Psoas muscle (tissue), 8 donors: ENCODE measurements at places on chromosomes 2 and 18.

DNA sequence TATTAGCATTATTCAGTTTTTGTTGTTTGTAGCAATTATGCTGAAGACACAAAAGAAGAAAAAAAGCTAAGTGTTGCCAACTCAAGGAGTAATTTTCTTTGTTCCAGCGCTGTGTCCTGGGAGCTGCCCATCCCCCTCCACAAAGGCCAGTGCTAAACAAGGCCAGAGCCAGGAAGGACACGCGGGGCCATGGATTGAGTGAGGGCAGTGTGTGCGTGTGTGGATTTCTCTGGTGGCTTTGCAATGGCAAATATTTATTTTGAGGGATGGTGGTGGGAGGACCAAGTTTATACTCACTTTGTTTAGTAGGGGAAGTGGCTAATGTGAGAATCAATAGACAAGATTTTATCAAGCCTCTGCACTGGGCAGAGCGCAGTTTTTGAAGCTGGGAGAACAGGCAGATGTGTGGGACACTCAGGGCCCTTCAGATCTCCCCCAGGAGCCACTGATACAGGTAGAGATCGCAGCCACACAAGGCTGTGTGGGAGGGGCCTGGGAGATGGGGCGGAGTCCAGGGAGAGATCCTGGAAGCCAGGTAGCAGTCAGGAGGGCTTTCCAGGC, 11.4 kb downstream of the AGAP1 start:
- no peak for DNase-seq

- DNase-seq, result no peak
Observed at GRCh38 chr2:69948032-69948962, 13.1 kb downstream of the ASPRV1 start.

- DNase-seq, result no peak
Observed at GRCh38 chr2:234203135-234203984, 152.9 kb downstream of the SPP2 start.

DNA sequence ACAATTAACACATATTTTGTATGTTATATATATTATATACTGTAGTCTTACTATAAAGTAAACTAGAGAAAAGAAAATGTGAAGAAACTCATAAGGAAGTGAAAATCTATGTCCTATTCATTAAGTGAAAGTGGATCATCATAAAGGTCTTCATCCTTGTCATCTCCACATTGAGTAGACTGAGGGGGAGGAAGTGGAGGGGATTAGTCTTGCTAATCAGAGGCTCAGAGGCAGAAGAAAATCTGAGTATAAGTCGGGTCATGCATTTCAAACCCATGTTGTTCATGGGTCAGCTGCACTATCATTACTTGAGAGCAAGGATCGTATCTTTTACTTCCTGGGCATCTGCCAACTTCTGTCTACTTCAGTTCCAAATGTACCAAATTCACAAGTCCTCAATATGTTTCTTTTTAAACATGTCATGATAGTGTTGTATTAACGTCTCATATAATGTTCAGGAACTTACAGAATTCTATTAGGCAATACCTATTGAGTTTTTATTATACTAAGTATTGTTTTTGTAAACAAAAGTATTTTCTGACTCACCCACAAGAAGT, 208.9 kb upstream of the BOD1L2 start:
- no peak for DNase-seq

- no peak for DNase-seq
Observed at GRCh38 chr18:23351521-23351920, 101.6 kb upstream of the RIOK3 start.

GRCh38 chr2:48474574-48475298, 55.2 kb upstream of the STON1 start:
- DNase-seq, result no peak

GRCh38 chr2:177193240-177193639, 19.4 kb upstream of the HNRNPA3 start:
- no peak for DNase-seq

GRCh38 chr2:127072970-127073369, 34.0 kb downstream of the BIN1 start:
- DNase-seq, result peak; percentile 81

GRCh38 chr2:236814593-236814992, 245.0 kb downstream of the ACKR3 start:
- no peak for DNase-seq

DNA sequence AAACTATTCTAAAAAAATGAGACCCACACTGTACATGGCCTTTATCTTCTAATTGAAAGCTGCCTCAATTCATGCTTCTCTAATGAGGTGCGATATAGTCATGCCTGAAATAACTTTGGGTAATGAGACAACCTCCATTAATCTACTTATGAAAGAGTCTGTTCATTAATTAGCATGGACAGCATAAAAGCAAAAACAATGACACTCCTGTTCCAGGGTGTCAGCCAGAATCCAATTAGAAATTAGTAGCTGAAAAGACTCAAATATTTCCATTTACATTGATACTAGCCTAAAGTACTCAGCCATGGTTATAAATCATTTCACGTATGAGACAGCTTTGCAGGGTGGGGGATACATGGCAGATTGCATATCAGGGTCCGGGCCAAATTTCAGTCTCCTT, 288.7 kb downstream of the AKAIN1 start:
- no peak for DNase-seq

DNA sequence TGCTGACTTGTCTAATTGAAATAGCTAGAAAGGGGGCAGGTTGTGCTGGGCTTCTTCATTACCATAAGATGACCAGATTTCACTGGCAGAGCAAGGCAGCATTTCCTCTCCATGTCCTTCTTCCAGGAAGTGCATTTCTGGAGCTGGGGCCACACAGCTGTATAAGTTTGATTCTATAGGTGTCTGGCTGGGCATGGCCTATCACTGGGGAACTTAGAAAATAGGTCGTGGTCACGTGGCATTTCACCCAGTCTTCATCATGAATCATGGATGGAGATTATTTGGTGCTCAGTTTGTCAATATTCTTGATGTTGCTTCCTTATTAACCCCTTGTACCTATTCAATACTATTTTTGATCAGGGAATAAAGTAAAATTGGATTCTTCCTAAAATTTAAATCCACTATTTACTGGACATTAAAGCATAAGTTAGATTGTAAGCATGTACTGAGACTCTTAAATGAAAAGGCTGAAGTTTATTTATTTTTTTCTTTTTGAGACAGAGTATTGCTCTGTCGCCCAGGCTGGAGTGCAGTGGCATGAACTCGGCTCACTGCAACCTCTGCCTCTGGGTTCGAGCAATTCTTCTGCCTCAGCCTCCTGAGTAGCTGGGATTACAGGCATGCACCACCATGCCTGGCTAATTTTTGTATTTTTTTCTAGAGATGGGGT, 49.5 kb upstream of the TMEM87B start:
- DNase-seq, result no peak

DNA sequence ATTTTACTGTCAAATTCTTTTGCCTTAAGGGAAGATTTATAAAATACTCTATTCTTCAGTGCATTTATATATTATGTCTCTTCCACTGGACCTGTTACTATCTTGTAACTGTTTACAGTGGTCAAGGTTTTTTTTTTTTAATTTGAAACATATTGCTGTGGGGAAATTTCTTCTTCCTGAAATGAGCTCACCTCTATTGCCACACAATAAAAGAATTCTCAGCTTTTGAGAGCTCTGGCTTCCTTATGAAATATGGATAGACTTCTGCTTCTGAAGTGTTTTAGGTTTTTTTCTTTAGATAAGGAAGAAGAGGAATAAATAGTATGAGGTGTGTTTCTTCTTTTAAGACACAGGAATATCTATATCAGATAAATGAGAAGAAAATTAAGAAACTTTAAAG, 7.7 kb downstream of the VRK2 start:
- DNase-seq, result no peak

DNA sequence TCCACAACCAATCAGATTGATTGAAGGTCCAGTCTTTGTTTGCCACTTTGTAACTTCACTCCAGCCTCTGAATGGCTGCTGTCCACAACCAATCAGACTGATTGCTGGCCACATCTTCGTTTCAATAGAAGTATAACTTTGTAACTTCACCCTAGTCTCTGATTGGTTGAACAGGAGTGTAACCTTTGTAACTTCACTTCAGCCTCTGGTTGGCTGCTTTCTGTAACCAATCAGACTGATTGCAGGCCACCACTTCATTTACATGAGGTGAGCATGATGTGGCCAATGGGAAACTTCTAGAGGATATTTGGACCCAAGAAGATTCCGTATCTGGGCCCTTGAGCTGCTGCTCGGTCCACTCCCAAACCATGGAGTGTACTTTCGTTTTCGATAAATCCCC, 16.9 kb upstream of the ALPP start:
- no peak for DNase-seq

GRCh38 chr18:46764586-46764985, 7.7 kb upstream of the ST8SIA5 start:
- DNase-seq, result no peak

DNA sequence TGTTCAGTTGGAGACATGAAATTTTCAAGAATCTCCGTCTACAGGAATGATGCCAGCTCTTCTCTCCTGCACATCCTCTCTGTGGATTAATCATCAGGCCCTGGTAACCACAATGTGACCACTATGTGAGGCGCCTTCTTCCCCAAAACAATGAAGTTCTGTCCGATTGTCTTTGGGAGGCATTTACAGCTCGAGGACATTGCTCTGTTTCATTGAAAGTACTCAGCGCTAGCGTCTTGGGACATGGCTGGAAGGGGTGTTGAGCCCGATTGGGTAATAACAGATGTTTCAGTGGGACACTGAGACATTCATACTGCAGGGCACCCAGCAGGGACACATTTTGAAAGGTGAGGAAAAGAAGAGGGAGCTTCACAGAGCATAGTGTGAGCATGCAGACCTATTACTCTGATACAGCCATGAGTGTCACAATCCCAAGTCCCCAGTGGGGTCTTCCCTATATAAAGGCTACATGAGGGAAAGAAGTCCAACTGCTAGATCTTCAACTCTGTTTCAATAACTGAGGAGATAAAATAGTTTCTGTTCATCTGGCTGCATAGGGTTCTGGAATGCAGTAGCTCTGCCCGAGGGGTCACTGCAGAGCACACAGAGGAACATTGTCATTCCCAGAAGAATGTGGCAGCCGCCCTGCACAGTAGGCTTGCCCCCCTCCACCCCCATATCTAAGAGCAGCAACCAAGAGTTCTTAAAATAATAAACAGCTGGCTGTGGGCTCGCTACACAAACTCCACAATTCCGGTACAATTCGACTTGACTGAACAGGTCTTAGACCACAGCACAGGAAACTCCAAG, 237.3 kb downstream of the OSR1 start:
- DNase-seq, result no peak

- no peak for DNase-seq
Observed at GRCh38 chr2:224724331-224724730, 8.2 kb upstream of the CCDC195 start.

GRCh38 chr2:97951155-97951680, 44.5 kb downstream of the TMEM131 start:
- no peak for DNase-seq

- DNase-seq, result no peak
Observed at GRCh38 chr2:170146784-170147183, 31.2 kb upstream of the MYO3B start.

GRCh38 chr2:54665436-54665856, 58.0 kb upstream of the EML6 start:
- DNase-seq, result no peak

DNA sequence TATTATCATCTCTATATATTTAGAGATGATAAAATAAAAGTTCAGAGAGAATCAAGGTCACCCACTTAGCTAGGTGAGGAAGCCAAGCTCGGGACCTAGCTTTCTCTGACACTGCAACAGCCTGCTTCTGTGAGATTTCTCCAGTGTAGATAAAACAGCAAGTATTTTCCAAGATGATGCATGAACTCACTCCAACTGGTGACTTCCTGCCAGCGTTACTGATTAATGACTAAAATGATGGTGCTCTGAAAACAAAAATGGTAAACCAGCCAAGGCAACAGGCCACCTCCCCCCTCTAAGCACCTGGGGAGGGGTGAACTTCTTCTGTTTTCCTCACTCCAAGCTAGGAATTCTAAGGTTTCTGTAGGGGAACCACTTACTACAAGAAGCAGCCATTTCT, 510.2 kb upstream of the ID2 start:
- no peak for DNase-seq

GRCh38 chr18:78939105-78939504, 40.5 kb upstream of the SALL3 start:
- DNase-seq, result no peak

DNA sequence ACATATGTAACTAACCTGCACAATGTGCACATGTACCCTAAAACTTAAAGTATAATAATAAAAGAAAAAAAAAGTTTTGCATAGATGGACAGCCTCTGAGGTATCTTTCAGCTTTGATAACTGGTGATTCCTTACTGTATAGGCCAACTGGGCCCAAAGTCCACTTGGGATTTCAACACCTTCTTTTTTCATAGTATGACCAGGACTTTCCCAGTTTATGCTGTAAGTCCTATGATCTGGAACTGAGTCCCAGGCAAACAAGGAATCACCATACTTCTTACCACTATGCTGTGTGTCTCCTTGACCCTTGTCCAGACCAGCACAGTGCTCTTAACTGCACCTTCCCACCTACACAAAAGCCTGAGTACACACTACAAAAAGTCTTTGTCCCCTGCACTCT, 205.1 kb upstream of the RBBP8 start:
- DNase-seq, result no peak

DNA sequence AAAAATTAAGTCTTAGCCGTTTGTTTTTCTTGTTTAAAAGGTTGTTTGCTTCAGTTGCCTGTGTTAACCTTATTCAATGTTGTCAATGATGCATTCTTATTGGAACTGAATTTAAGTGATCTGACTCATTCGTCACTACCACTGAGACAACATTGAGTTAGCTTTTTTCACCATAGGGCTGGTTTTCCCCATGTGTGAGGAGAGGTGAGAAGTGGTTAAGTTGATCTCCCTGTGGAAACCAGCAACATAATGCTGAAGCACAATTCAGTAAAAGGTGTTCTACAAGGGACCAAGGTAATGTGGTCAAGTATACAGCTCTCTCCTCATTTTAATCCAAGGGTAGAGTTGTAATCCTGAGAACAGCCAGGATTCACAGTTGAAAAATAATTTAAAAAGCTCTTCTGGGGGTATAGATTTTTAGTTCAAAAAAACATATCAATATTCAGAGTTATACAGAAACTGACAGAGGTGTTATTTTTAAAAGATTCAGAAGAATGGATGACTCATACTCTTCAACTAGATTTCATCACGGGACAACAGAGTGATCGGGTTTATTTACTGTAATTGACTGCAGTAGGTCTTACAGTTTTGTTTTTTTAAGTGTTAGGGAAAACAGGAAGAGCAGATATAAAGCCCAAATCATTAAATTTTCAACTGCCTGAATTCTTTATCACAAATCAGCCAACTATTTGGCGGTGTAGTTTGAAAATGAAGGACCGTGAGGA, 12.6 kb downstream of the NOP58 start:
- DNase-seq, result no peak

DNA sequence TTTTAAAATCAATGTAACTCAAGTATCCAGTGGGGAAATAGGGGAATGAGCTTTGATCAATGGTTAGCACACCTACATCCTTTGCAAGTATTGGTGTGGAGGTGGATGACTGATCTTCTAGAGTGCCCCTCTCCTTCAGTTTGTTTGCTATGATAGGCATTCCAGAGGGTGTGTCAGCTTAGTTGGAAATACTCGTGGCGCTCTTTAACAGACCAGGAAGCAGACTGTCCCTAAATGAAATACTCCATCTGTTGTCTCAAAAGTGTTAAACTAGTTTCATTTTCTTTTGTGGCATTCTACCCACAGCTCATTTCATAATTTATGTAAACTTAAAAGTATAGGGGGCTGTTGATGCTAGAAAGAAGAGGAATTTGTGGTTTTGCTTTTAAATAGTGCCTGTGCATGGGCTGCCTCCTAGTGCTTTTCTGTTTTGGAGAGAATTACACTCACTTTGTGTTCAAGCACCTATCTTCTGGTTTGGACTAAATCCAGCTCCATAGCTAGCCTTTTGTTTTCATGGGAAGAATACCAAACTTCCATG, 66.2 kb downstream of the STAT1 start:
- DNase-seq, result no peak
